ENCODE measurements at places on chromosomes 2 and 18.

DNA sequence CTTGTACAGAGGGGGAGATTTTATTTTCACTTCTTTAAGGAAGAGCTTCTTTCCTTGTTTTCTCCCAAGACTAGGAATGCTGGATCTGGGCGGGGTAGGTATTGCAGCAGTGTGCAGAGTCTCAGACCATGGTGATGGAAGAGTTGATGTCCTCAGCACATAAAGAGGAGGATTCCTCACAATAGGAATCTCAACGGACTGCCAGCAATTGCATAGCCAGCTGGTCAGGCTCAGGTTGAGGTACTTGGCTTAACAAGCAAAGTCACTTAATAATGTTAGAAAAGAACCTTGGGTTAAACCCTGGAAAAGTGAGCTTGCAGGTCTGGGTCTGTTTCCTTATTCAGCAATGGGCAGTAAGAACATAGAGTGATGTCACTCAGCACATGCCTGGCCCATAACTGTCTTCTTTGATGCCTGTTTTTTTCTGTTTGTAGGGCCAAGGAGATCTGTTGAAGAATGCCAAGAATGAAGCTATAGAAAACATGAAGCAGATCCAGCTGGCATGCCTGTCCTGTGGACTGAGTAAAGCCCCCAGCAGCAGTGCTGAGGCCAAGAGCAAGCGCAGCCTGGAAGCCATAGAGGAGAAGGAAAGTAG, 342.1 kb downstream of the PLCL1 start:
- DNase-seq: no peak

GRCh38 chr2:170652637-170653417, 62.3 kb upstream of the SP5 start:
- no peak for DNase-seq

DNA sequence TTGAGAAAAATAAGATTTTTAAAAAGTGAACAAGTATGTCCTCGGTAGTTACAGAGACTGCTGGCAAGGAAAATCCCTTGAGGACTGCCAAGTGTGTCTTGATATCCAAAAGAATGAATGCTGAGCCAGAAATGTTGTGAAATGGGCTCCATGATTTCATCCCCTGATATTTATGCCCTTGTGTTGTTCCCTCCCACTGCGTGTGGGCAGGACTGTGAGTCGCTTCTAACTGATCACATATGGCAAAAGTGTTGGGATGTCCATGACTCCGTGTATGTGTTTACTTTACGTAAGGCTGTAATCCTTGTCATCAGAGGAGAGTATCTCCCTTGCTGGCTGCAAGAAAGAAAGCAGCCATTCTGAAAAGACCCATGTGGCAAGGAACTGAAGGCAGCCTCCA, 285.1 kb downstream of the SS18 start:
- DNase-seq: no peak

DNA sequence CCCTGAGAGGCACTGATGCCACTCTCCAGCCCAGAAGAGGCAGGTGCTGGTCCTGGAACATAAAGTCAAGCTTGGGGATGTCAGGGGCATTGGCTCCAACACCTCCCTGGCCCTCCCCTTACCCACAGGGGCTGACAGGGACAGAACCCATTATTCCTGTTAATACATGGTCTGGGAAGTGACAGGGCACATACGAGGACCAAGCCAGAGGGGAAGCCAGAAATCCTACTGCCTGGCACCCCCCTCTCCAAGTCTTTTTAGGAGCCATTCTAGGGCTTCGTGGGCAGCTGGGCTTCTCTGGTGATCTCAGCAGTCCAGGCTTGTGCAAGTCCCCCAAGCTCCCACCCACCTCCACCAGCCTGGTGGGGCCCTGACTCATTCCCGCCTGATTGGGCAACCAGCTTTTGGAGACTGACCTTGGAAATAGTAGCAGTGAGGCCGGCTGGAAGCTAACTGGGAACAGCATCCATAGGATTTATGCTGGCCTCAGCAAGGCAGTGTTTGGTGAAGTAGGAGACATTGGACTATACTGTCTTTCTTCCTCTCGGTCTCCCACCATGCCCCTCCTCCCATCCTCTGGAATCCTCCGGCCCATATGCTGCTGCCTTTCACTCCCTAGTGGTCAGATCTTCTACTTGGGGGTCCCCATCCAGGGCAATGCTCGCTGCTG, 86.4 kb upstream of the HK2 start:
- no peak for DNase-seq

DNA sequence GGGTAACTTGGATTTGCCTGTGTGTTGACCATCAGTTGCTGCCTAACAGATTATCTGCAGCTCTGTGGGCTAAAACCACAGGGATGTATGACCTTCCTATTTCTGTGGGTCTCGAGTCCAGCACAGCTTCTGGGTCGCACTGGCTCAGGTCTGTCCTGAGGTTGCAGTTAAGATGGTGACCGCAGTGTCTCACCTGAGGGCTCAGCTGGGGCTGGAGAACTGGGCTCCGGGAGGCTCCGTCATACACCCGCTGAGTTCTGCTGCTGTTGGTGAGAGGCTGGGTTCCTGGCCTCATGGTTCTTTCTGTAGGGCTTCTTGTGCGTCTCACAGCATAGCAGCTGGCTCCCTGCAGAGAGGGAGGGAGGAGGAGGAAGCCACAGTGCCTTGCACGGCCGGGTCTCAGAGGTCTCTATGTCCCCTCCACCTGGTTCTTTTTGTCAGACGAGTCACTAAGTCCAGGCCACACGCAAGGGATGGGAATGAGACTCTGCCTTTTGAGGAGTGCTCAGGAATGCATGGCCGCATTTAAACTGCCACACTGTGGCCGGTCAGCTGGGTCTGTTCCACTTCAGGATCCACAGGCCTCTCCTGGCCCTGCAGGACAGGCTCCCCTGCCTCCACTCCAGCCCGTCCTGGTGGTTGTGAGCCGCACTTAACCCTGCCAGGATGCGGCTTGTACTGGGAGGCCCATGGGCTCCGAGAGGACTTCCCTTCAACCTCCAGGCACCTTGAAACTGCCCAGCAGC, 67.2 kb downstream of the ADI1 start:
- DNase-seq: no peak
